ENCODE measurements at places on chromosomes 12 and 14.

DNA sequence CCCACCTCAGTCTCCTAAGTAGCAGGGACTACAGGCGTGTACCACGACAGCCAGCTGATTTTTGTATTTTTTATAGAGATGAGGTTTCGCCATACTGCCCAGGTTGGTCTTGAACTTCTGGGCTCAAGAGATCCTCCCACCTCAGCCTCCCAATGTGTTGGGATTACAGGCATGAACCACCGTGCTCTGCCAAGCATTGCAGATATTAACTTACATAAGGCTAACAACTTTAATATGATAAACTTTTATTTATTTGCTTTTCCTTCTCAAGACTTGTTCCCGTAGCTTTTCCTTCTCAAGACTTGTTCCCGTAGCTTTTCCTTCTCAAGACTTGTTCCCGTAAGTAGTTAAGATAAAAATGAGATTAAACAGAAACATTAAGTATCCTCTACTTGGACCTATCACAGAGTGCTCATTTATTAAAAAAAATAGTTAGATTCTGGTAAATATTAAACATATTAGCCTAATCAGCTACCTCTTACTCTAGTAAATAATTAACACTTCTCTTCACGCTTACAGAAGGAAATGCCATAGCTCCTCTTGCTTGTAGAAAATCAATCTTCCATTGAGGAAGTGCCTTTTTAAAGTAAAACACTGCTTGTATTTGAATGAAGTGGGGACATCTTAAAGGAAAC lies 157.7 kb upstream of the KITLG start:
- DNase-seq = no peak

- DNase-seq = no peak
These were observed 24.1 kb downstream of the YAF2 start for GRCh38 chr12:42213954-42214426.

DNA sequence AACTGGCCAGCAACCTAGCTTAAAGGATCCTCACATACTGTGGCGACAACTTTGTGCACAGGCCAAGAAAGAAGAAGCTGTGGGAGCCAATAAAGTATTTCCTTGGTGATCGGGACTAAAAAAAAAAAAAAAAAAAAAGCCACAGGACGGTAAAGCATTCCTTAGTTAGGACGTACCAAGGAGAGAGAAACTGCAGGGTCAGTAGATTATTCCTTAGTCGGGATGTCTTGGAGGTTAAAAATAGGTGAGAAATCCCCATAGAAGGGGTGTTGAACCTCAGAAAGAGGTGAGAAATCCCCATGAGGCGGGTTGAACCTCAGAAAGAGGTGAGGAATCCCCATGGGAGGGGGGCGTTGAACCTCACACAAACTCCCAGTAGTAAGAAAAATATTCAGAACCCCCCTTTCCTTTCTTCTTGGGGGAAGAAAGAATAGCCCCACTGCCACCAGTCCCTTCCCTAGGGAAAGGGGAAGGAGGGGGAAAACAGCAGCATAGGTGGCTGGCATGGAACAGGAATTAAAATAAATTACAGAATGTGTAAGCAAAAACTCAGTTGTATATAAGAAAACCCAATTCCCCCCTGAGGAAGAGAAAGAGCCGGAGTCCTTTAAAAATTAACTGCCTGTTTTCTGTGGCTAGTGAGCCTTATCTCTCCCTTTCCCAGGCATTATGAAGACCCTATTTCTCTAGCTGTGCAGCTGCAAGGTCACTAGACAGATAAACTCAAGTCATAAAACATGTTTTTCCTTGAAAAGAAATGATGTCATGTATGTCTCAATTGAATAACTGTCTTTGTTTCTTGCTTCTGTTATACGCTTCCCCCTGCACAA lies 26.8 kb downstream of the KLRK1 start:
- no peak for DNase-seq

DNA sequence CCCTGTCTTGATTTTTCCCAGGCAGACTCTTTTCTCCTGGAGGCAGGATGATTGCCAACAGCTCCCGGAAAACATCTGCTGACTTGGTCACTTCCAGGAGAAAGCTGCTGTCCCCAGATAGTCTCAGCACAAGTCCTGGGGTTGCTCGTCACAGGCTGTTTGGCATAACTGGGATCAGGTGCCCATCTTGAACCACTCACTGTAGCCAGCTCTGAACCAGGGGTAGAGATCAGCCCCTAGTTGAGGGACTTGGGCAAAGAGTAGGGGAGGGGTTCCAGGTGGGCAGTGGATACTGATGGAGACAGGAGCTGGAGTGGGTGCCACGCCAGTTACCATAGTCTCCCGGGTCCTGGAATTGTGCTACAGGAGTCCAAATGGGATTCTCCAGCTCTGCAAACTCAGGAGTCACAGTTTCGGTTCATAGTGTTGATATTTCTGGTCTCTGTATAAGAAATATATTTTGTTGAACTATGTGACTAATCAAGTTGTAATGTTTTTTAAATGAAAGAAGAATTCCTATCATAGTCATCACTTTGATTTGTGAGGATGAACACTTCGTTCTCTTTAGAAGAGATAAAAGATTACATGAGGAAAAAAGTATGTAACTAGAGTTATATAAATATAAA lies 1154.5 kb downstream of the AACS start:
- no peak for DNase-seq
